H9 (cell line): ENCODE measurements at places on chromosomes 6 and 20. TPM values are rescaled to one million over a fixed set of nuclear protein-coding genes. Genes with fewer than 3 reads are reported as not detected.

Gene KCNQ5
- total RNA-seq = 0.07 and 0.15 TPM in 2 replicates

Gene RANBP9
- 35.8 and 37.2 TPM in 2 replicates for total RNA-seq

Gene RBPJL
- total RNA-seq = 0.28 TPM in 1 of 2 replicates, not detected in the other

Gene TSBP1
- total RNA-seq = not detected in 2 replicates

Gene CD24
- 1,507 and 1,551 TPM in 2 replicates for total RNA-seq

Gene WFDC10A
- total RNA-seq = not detected in 2 replicates

Gene BEND6
- 1.4 and 2.3 TPM in 2 replicates for total RNA-seq

Gene OR12D3
- total RNA-seq = not detected in 2 replicates

Gene PHACTR2
- total RNA-seq = 128 and 131 TPM in 2 replicates
